ENCODE measurements at places on chromosomes 1 and 21.

DNA sequence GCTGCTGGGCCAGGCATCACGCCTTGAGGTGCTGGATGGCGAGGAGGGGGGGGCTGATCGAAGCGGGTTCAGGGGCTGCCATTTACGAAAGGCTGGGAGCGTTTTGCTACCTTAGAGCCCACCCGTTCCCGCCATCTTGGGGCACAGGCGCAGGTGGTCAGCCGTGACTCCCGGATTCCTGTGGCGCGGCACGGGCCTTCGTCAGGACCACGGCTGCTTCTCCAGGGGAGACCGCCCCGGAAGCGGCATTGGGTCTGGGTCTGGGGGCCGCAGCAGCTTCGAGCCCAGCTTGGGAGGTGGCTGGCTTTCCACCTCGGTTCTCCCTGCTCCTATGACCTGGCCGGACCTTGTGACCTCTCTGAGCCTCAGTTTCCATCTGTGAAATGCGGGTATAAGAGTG is 23.8 kb downstream of the SPSB1 start:
- DNase-seq: no peak

DNA sequence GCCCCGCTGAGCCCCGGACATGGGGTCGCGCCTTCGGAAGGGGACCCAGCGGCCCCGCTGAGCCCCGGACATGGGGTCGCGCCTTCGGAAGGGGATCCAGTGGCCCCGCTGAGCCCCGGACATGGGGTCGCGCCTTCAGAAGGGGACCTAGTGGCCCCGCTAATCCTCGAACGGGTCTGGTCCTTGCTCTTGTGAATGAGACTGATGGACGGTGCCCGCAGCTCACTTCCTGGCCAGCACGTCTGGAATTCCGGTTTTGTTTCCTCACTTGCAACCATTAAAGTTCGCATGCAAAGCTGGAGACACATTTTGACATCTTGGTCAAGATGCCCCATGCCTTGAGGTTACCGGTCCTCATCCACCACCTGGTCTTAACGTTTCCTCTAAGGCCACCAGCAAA is 5.6 kb downstream of the WRAP73 start:
- DNase-seq: no peak

DNA sequence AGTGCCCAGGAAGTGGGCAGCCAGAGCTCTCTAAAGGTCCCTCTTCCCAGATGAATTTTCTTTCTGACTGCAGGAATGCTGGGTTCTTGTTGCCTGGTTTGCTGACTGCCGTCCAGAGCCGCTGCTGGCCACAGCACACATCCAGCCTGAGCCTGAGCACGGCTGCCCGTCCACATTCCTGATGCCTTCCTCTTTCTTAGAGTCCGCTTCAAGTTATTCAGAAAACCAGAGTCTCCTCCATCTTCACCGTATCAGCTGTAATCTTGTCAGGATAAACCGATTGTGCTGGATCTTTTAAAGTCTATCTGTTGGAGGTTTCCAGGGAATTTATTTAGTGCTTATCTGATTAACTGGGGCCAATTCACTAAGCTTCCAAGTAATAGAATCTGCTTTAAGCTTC is 84.8 kb upstream of the BCAR3 start:
- no peak for DNase-seq

- no peak for DNase-seq
Measured at GRCh38 chr1:163303561-163303960, 18.2 kb upstream of the NUF2 start.

DNA sequence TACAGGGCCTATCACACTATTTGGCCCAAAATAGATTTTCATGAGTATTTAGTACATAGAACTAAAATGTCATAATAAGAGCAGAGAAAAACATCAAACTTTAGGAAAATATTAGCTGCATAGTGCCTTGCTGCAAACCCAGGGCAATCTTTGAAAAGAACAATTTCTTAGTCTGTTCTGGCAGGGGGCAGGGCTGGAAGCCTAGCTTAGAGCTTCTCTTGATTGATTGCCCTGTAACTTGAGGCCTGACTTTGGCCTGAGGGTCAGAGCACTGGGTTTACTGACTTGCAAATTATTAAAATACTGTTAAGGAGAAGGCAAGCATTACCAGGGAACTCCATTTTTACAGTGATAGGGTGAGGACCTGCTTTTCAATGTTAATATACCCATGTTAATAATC is 115.8 kb upstream of the SPAG17 start:
- DNase-seq: no peak

DNA sequence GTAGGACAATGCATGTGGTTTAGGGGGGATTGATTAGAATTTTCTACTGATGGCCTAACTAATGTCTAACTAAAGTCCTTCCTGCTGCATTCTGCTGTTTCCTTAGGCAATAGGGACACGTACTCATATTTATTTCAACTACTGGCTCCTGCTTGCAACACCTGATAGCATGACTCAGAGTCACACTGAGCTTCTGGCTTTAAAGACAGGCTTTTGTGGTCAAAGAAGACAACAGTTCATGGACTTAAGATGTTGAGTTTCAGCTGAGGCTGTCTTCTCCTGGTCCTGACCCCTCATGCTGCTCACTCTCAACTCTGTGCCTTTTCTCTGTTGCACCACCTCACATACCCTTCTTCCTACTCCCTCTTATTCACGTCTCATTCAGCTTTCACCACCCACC is 29.1 kb upstream of the TRABD2B start:
- no peak for DNase-seq

DNA sequence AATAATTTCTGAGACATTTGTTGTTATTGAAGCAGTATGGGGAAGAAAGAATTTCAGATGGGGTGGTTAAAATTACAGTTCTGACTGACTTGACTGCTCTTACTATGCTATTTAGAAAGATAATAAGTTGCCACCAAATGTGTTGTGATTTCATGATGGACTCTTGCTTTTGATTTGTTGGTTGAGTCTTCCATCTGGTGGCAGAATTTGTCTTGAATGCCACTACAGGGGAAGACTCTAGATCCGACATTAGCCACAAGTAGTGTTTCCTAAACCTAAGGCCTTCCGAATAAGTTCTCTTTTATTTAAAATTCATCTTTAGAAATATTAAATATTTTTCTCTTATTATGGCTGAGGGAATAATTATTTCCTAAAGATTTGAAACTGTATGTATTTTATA is 190.9 kb upstream of the ADGRL4 start:
- DNase-seq: no peak

DNA sequence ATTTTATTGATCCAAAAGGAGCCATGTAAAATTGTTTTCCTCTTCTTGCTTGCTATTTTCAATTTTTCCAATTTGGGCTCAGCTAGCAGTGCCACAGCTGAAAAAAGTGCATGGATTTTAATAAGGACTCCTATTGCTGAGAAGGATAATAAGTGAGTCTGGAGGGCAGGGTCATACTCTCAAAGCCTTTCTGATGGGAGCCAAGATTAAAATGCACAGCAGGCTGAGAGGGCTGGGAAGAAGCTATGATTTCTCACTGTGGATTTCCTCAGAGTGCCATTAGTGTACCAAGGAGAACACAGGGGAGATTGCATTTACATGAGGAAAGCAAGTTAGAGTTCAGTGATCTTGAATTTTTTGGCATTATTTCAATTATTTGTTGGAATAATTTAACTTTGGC is 261.3 kb downstream of the ST6GALNAC3 start:
- DNase-seq: no peak

- DNase-seq: no peak
Measured at GRCh38 chr1:161164901-161165610, 1.2 kb upstream of the PPOX start.

GRCh38 chr1:228804640-228805413 is 69.5 kb downstream of the RHOU start:
- peak; percentile 72 for DNase-seq

GRCh38 chr1:60386249-60386648 is 312.7 kb upstream of the C1orf87 start:
- no peak for DNase-seq

GRCh38 chr1:217419194-217419551 is 211.7 kb downstream of the GPATCH2 start:
- DNase-seq: no peak

- DNase-seq: no peak
Measured at GRCh38 chr1:205246351-205247119, 18.8 kb downstream of the TMCC2 start.

- DNase-seq: no peak
Measured at GRCh38 chr1:247431643-247432042, 15.7 kb downstream of the NLRP3 start.

Data from activated CD4-positive, alpha-beta T cell treated with anti-CD3 and anti-CD28 coated beads for 36 hours (primary cell).